ENCODE measurements at places on chromosomes 2 and 18.

DNA sequence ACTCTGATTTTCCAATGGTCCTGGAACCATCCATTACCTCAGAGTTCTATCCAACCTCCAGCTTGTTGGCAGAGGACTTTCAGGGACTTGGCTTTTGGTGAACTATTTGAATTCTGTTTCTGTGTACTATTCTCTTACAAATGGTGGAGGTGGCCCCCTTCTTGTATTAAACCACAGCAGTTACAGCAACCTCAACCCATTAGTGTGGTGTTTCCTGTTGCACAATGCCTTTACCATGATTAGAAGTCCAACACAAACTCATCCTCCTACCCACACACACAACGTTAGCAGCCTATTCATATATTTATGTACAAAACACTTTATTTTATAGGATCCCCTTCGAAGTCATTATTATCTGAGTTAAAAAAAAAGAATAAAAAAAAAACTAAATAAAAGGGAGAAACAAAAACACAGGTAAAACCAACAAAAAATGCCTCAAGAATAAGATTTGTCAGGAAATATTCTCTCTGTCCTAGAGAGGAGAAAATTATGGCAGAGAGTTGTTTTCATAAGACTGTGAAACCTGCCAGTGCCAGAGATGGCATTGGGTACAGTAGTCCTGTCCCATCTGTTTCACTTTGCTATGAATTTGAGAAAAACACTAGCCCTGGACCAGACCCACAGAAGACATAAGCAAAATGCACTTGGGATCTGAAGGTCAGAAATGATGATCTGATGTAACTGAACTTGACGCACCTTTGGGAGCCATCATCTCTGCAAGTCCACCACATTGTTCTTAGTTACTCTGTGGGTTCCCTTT lies 1896.0 kb upstream of the PIK3C3 start:
- DNase-seq, result no peak

DNA sequence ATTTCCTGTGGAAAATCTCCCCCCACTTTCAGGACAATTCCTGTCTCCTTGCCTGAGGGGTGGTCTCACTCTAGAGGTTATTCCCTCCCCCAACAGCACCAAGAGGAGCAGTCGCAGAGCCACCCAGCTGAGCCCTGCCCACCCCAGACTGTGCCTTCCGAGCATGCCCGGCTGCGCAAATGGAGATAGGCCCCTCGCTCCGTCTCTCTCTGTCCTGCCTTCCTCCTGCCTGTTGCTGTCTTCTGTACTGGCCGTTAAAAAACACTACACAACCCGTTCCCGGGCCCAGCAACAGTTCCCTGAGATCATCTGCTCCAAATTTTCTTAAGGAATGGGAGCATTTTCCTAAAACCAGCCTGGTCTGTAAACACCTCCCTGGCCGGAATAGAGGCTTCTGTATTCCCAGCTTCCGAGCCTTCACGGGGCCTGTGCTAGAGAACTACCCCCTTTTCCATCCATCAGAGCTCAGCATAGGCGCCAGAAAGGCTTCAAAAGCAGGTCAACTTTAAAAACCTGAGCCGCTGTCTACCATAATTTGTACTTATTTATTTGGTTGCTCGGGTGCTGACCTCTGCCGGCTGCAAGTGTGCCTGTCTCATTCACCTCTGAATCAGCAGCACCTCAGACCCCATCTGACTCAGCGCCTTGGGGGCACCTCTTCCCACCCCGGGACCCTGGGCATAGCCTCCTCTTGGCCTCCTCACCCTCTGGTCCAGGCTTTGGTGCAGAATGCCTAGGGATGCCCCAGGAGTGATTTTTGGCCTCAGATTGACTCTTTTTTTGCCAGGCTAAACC lies 159.4 kb downstream of the PXDN start:
- no peak for DNase-seq

DNA sequence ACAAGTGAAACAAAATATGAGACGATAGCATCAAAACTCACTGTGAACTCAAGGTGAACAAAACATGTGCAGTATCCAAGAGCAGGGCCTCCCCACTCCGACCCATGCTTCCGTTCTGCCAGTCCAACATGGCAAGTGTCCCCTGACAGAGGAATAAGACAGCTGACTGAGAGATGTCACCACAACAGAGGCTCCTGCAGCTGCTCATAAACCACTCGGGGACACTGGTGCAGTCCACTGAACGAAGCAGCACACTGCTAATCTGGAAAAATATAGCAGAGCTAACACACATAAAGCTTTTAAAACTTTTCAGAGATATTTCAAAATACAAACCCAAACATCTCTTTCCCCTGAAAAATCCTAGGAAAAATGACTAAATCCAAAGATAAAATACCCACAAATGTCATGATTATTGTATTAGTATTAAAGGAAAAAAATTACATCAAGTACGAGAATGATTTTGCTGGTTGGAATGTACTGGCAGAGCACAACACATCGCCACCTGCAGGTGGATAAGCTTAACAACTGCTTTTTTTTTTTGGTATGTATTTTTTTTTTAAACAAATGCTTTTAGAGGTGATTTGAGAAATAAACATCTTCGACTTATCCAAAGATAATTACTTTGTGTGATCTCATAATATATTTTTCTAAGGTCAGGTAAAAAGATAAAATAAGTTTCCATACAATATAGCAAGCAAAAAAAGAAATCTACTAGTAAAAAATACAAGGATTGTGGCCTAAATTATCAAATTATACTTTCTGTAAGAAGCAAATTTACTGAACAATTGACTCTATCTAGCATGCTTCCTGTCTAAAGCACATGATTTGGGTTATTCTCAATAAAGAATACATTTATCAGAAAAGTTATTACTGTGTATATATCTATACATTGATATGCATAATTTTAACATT lies 18.6 kb downstream of the THADA start:
- peak; percentile 47 for DNase-seq

GRCh38 chr2:19416784-19417684 lies 58.6 kb upstream of the OSR1 start:
- no peak for DNase-seq

GRCh38 chr2:46985512-46985911 lies 69.9 kb upstream of the MCFD2 start:
- DNase-seq, result no peak

GRCh38 chr2:207782238-207783030 lies 12.7 kb upstream of the FZD5 start:
- DNase-seq, result no peak

- no peak for DNase-seq
Measured at GRCh38 chr2:200655918-200656580, 70.2 kb downstream of the AOX1 start.

- DNase-seq, result no peak
Measured at GRCh38 chr2:49917654-49918053, 763.3 kb upstream of the FSHR start.
